ENCODE measurements at places on chromosomes 6 and 20.

DNA sequence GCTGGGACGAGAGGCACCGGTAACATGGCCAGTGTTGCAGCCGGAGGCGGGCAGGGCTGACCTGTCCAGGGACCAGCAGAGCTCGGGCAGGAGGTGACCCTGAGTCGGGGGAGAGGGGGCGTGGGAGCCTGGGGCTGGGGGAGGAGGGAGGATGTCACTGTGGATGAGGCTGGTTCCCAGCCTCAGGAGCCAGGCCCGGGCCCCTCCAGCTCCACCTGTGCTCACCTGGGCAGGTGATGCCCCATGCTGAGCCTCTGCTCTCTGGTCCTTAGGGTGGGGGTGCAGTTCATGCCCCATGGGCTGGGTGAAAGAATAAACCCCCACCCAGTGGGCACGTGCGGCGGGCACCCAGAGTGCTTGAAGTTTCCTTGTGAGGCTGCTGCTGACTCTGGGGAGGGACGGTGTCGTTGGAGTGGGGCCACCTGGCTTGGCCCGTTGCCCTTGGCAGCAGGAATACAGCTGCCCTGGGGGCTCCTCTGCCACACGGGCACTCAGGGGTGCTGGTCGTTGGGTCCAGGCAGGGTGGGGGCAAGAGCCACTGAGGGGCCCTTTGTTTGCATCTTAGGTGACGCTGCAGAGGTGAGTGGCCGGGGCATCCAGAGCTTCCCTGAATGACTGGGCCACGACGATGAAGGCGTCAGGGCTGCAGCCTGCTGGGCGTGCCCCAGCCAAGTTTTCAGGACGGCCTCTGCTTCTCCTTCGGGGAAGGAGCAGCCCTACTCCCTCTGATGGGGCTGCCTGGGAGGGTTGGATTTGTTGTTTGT is 24.7 kb upstream of the BHLHE23 start:
- no peak for DNase-seq

GRCh38 chr6:70424291-70424690 is 11.0 kb downstream of the FAM135A start:
- no peak for DNase-seq

DNA sequence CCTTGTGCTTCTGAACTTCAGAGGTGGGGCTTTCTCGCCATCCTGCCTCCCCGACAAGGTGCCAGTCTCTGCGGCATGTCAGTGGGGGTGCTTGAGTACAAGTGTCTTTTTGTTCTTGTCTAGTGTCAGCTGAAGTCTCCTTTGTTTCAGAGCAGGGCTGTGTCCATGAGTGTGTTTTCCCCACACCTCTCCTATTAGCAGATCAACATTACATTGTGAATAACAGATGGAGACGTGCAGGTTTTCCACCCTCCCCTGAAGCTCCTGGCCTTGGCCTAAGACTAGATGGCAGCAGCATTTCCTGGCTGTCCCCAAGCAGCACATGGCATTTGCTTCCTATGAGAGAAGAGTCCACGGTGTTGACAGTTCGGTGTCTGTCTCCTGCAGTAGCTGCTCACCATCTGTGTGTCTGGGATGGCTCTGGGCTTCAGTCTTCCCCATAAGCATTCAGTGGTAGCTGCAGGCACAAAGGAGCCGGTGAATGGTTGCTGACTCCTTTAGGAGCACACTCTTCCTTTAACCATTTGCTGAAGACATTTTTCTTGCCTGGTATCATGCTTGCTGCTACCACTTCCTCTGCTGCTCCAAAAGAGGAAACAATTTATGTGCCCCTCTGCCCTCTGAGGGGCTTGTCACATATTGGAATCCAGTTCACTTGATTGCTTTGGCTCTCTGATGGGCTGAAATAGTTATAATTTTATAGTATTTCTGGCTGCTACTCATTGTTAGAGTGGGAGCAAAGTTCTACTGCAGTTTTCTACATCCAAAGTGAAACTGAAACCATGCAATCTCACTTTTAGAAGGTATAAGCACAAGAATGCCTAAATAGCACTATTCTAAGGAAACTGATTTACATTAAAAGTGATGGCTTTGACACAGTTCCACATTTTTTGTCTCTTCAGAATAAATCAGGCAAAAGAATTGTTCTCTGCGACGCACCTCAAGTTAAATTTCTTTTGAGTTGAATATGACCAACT is 913.0 kb downstream of the C6orf118 start:
- DNase-seq, result no peak

GRCh38 chr6:130696806-130697205 is 130.4 kb upstream of the SMLR1 start:
- no peak for DNase-seq

DNA sequence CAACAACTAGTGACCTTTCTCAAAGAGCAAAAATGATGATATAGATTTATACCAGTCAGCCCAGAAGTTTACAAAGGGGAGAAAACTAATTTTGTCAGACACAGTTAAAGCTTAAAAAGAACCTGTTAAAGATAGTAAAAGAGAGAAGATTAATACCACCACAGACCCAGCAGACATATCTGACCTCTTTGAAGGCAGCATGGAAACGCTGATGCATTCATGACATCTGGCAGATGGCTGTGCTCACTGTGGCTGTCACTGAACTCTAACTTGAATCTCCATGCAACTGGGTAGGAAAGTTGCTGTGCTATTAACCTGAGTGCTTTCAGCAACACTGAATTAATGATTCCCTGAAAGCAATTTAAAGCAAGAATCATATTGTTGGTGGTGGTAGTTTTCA is 159.8 kb upstream of the PRDM1 start:
- DNase-seq, result no peak

DNA sequence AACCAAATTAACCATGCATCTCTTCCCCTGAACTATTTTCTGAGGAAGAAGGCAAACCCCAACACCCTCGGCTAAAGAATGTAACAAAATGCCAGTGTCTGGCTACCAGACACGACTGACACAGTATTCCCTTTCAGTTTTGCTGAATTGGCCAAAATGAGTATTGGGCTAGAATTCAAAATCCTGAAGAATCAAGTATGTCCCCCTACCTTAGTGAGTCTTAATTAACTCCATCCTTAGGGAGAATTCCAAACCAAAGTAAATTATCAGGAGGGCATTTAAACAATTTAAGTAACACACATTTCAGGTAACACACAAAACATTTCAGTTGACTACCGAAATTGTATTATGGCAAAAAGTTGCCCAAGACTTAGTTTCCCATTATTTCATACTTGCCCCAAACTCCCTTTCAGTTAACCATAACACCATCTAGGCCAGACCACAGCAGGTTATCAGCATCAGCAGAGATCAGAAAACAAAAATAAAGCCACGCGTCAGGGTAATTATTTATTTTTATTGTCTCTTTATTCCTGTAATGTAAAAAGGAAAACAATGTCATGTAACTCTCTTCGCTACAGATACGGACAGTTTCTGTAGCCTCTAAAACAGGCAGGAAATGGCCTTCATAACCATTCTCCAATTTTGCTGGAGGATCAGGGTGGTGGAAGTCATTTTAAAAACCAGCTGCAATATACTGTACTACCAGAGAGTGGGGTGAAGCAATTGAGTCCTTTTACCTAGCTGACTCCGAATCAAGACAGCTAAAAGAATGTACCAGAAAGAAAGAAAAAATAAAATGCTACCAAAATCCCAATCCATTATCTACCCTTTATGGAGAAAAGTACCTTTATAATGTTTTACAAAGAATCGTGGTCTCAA is 1.9 kb downstream of the SNX5 start:
- peak; percentile 18 for DNase-seq

DNA sequence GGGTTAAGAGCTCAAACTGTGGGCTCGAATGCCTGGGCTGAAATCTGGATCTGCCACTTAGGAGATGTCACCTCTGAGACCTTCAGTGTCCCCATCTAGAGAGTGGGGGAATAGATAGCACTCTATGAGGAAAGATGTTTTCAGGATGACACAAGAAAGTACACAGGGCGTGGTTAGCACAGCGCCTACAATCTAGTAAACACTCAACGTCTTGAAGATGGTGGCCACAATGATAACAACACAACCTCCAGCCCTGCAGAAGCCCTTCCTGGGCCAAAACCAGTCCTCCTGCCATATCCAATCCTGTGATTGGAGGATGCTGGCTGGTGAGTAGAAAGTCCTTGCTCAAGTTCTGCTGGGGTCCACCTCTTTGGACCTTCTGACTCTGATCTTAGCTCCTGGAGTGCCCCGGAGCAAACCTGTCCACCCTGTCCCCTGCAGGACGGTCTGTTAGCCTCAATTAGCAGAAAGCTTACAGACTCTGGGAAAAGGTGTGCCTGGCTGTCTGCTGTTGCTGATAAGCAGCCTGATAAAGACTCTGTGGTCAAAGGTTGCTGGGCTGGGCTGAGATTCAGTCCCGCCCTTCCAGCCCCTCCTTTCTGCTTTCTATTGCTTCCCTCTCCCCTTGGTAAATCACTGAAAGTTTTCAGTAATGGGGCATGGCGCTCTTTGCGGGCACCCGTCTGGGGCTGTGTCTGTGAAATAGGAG is 8.2 kb downstream of the EDN3 start:
- no peak for DNase-seq

GRCh38 chr6:82363428-82364086 is at the start of gene TPBG:
Gene TPBG, plus strand, starts transcription at chr6:82363817. Its CDS starts 1,145 bp downstream, at chr6:82364962.
- DNase-seq, result peak; percentile 35

DNA sequence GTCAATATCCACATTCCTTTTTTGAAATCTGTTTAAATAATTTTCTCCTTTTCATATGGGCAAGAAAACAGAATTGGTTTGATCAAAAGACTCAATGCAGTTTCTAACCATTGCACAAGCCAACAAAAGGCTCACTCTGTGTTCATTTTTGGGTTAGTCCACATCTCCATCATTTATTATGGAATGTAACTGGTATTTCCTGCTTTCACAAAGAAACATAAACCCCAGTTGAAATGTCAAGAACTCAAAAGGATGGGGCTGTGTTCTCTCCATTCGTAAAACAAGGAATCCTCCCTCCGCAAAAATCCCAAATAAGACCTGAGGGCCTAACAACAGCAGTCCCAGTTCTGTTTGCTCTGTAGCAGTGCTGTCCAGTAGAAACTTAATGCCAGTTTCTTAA is 420.9 kb downstream of the GJA1 start:
- no peak for DNase-seq

- DNase-seq, result no peak
These were observed 3.9 kb upstream of the CNPY3 start for GRCh38 chr6:42925248-42925857.

DNA sequence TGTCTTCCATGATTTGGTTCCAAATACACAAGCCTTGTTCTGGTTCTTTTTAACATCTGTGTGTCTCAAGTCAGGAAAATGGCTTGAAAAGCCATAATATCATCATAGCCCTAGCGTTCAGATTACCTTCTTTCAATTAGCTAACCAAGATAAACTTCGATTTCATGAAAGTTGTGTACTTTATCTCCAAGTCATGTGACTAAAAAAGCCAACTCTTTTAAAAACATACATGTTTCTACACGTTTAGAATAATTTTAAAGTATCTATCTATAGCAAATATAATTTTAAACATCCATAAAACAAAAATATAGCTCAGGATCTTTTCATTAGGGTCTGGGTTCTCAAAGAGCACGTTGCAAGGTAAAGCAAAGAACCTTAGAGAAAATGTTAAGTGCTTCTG is 261.1 kb downstream of the PRL start:
- no peak for DNase-seq

- DNase-seq, result peak; percentile 69
These were observed 5.6 kb upstream of the HLA-DOA start for GRCh38 chr6:33014841-33015634.

GRCh38 chr6:157198425-157199279 is 124.7 kb downstream of the TMEM242 start:
- peak; percentile 96 for DNase-seq

GRCh38 chr6:10854922-10855632 is 16.7 kb upstream of the MAK start:
- DNase-seq, result no peak

GRCh38 chr6:494394-494793 is 102.8 kb downstream of the IRF4 start:
- no peak for DNase-seq

DNA sequence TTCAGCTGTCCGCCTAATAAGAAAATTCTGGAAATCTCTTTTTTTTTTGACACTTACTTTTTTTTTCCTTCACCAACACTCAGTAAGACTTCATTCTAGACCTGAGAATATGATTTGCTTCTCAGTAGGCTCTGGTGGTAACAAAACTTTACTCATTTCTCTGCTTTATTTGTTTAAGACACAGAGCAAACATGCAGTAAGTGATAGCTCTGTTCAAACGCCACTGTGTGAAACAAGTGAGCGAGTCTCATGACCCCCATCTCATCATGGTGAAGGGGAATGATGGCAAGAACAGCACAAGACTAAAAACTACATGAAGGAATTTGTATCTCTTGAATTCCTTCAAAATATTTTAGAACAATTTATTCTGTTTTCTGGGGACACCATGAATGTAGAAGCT is 541.6 kb upstream of the POU3F2 start:
- DNase-seq, result no peak

DNA sequence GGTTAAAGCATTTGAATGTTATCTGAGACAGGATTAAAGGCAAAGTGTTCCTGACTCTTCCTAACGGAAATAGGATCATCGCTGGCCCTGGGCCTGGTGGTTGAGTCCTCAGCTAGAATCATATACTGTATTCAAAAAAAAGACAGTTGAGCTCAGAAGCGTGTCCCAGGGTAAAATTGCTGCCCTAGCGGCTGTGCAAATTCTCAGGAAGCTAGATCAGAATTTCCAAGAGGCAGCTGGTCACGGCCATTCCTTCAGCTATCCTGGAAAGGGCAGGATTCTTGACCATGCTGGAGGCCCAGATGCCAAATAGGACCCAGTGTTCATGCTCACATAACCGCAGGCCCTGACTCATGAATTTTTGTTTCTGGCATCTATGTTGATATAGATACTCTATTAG is 67.4 kb downstream of the STMND1 start:
- DNase-seq, result no peak

- no peak for DNase-seq
These were observed 38.6 kb downstream of the TFEB start for GRCh38 chr6:41696788-41697187.

- DNase-seq, result no peak
These were observed 207.4 kb downstream of the MYLK4 start for GRCh38 chr6:2543321-2543720.

DNA sequence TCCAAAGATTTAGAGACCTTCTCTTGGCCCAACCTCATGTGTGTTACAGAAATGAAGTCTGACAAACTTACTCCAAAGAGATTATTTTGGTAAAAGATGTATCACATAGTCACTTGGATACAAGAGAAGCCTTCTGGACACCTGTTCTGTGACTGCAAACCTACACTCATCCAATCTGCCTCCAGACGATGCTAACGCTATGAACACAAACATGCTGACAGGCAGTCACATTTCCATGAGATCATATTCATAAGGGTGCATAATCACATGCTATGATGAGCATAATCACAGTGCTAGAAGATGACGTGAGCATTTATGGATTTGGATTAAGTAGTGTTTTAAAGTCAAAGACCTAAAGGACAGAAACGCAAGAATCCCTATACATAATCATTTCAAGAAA is 340.2 kb downstream of the HACE1 start:
- DNase-seq, result no peak

DNA sequence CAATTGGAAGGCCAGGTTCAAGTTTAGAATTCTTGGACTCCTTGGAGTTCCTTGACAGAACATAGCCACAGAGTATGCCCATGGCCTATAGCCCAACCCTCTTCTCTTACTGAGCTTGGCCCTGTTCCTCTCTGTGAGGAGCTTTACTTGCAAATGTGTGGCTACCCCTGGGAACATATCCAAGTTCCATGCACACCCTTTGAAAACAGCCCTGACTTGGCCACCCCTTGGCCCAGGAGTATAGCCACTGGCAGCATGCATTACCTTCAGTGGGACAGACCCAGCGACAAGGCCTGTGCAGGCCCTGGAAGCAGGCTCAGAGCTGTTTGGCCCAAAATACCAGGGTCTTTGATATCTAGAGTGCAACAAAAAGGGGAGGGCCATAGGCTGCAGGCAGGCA is 19.5 kb upstream of the MAS1 start:
- no peak for DNase-seq

- no peak for DNase-seq
These were observed 21.1 kb upstream of the SNX14 start for GRCh38 chr6:85614780-85615179.

Data from DMS79 treated with DMSO at 0.1 percent for 48 hours (cell line).